ENCODE measurements at places on chromosomes 2 and 18.

GRCh38 chr18:21700528-21701075 is 4.0 kb downstream of the ABHD3 start:
- no peak for DNase-seq

- DNase-seq, result no peak
Measured at GRCh38 chr2:198692907-198693510, 764.7 kb downstream of the SATB2 start.

DNA sequence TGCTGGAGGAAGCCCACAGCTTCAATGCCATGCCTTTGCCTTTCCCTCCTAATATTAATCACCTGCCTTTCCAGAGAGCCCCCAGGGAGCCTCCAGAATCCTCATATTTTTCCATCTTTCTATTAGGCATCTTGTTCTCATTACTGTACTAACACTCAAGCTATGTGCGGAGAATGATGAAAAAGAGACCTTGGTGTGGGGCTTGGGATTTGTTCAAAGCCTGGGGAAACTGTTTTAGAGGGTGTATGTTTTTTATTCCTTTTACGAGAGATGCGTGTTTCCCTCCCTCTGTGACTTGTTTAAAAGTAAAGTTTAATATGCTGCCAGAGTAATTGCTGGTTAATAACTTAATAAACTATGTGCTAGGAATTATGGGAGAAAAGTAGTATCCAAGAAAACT is 102.4 kb upstream of the ZFP36L2 start:
- DNase-seq, result no peak

- no peak for DNase-seq
Measured at GRCh38 chr2:109226128-109226527, 97.1 kb downstream of the SH3RF3 start.

- DNase-seq, result peak; percentile 52
Measured at GRCh38 chr2:48175254-48175653, 269.0 kb upstream of the FBXO11 start.

- DNase-seq, result peak; percentile 74
Measured at GRCh38 chr2:30072250-30072842, 74.5 kb upstream of the YPEL5 start.

DNA sequence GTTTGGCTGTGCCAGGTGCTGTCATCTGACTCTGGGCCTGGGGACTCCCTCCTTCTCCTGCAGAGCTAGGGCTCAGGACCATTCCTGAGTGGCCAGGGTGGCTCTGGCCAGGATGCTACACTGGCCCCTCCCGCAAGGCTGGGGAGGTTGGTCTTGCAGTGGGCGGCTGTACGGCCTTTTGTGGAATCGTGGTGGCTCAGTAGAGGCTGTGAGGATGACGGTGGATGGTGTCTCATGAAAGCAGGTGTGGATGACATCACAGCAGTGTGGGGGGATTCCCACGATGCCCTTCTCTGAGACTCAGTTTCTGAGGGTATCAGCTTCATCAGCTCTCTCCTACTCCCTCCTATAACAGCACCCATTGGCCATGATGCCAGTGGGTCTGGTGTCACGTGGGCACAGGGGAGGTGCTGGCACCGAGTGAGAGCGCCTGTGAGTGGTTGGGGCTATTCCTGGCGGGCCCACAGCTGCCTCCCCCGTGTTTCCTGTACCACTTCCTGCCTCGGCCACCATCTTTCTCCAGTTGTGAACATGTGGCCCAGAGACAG is 144.2 kb upstream of the HDAC4 start:
- no peak for DNase-seq

GRCh38 chr2:97693476-97693875 is 19.9 kb upstream of the ZAP70 start:
- DNase-seq, result peak; percentile 23

GRCh38 chr2:174873471-174873870 is 109.2 kb upstream of the CHRNA1 start:
- no peak for DNase-seq

- no peak for DNase-seq
Measured at GRCh38 chr2:187709065-187709464, 154.8 kb upstream of the TFPI start.

- DNase-seq, result no peak
Measured at GRCh38 chr2:8252997-8253694, 428.7 kb upstream of the ID2 start.

- DNase-seq, result no peak
Measured at GRCh38 chr2:156156580-156156979, 175.9 kb downstream of the NR4A2 start.

DNA sequence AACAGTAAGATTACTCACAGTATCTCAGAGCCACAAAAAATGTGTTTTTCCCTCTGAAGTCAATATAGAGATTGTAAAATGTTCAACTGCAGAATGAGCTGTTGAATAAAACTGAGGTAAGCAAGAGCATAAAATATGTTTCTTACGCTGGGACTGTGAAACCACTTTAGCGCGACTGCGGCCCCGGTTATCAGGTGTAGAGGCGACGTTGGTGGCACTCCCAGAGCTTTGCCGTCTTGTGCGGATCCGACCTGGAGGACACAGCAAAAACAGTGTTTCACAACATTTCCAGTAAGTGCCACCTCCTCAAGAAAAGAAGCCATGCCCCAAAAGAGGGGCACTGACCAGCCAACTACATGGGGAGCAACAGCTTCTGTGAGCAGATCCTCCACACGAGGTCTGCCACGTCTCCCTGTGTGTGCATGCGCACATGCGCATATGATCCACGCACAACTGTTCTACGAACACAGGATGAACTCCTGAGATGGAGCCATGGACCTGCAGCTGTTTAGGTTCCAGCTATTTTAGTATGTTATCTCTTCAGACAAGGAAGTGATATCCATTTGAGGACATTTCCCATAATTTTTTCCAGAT is 100.7 kb upstream of the RNU4ATAC start:
- no peak for DNase-seq

GRCh38 chr2:140436936-140437335 is 1656.7 kb upstream of the NXPH2 start:
- DNase-seq, result no peak

DNA sequence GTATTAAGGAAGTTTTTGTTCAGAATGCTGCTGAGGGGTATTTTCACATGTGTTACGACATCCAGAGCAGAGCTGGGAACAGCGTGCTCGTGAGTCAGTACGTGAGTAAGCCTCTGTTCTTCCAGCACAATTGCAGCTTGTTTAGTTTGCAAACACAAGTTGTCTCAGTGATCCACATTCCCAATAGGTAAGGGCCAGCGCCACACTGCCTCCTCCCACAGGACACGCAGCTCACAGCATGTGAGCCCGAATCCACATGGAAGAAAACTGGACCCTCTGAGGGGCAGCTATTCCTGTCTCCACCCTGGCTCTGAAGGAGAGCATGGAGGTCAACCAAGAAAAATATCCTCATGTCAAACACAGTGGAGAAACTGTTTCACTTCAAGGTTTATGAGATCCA is 173.9 kb upstream of the PID1 start:
- peak; percentile 100 for DNase-seq

DNA sequence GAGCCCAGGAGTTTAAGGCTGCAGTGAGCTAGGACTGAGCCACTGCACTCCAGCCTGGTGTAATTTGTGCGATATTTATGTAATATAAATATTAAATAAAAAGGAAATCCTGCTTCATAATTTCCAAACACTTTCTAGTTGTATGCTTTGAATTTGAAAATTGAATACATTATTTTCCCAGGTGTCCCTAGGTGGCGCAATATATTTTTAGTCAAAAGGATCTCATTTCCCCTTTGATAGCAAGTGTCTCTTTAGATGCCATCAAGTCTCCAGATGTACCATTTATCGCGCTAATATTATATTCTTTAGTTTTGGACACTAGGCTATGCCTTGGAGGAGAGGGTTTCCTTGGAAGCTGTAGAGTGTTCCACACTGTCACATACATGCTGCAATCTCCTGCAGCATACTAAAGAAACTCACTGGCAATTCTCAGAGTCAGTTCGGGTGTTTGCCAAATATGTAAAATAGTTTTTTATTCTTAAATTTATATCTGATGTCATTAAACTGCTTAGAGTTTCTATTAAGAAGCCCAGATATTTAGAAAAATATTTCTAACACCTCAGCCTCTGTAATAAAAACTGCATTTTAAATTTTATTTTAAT is 5.6 kb upstream of the WDR7 start:
- no peak for DNase-seq

DNA sequence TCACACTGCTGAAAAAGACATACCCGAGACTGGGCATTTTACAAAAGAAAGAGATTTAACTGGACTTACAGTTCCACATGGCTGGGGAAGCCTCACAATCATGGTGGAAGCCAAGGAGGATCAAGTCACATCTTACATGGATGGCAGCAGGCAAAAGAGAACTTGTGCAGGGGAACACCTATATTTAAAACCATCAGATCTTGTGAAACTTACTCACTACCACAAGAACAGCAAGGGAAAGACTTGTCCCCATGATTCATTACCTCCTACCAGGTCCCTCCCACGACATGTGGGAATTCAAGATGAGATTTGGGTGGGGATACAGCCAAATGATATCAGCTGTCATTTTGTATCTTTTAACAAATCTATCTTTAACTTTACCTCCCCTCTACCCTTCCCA is 251.1 kb upstream of the RASGRP3 start:
- peak; percentile 55 for DNase-seq

DNA sequence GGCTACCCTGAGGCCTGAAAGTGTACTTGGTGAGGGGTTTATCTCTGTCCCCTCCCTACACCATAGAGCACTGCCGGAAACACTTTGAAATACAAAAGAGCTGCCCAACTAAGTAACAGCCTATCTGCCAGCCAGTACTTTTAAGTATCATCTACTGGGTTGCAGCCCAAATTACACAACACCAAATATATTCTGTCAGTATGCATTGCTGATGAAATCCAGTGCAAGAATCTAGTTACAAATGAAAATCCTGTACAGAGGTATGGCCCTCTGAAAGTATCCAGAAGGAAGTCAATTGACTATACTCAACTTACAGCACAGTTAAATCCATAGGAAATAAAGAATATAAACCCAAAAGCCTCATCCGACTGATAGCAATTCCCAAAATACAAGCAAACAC is 280.8 kb downstream of the CCDC85A start:
- DNase-seq, result no peak

DNA sequence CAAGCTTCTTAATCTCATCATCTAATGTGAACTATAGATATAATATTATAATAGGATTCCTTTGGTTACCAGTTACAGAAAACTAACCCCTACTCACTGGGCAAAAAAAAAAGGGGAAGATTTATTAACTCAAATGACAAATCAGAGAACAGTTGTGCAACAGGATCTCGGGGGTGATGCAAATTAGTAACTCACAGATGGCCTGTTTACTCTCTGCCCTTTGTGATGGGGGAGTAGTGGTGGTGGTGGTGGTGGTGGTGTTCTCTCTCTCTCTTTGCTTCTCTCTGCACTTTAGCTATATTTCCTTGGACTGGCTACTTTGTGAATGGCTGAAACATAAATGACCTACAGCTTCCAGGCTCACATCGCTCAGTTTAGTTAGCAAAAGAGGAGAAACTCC is 59.0 kb downstream of the TMEM247 start:
- DNase-seq, result peak; percentile 85

GRCh38 chr2:219172231-219173154 is 2.7 kb upstream of the SLC23A3 start:
- DNase-seq, result no peak

DNA sequence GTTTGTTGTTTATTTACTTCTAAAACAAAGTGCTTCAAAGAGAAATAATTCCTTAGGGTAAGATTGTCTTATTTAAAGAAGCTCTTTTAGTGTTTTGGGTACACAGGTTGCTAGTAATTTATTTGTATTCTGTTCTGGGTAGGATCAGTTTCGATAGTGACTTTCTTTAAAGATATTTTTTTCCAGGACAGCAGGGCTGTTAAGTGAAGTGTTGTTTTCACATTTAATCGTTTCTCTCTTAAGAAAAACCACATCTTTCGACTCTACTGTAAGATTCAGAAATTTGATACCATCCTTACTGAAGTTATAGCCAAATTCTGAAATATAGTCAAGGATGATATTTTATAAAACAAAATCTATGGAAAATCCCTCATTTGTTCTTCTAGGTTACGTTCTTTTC is 17.8 kb downstream of the TNFRSF11A start:
- DNase-seq, result no peak

GRCh38 chr18:340044-340443 is 72.2 kb upstream of the THOC1 start:
- DNase-seq, result no peak

DNA sequence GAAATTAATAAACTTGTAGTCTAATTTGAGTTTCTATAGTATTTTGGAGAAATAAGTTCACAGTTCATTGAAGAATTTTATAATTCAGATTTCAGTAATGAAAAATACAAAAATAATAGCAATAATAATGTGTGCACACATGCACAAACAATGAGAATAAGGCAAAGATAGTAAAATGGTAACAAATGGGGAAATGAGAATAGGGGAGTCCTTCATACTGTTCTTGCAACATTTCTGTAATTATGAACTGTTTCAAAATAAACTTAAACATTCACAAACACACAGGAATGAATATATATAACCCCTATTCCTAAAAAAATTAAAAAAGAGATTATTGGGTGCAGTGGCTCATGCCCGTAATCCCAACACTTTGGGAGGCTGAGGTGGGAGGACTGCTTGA is 63.9 kb downstream of the SPRED2 start:
- no peak for DNase-seq

DNA sequence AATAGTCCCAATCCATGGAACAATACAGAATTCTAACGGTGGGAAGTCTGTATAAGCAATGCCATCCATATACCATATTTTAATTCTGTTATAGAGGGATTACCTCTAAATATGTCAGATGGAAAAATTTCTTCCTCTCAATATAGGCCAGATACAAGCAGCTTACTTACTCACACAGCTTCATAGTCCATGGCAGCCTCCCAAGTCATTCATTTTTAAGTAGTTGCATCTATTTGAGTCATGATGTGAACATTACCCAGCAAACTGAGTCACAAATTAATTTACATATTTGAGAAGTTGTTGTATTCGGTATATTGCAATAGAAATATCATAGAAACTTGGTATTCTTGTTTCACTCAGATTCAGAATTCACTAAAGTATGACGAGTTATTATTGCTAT is 20.3 kb downstream of the TBR1 start:
- DNase-seq, result peak; percentile 93

- peak; percentile 50 for DNase-seq
Measured at GRCh38 chr2:216551234-216552068, 52.8 kb downstream of the RPL37A start.

DNA sequence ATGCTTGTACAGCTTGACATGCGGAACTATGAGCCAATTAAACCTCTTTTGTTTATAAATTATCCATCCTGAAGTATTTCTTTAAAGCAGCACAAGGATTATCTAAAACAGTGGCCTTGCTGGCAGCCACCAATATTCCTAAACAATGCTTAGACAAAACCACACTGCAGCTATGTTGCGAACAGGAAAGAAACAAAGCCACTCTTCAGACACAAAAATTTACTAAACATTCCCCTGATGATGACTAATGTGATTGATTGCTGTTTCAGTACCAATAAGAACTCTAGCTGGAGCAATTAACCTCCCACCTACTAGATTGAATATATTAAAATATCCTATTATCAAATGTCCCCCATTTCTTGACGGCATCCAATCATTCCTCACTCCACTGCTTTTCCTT is 325.8 kb upstream of the REG3G start:
- DNase-seq, result no peak

- peak; percentile 30 for DNase-seq
Measured at GRCh38 chr2:216302981-216303676, 69.2 kb downstream of the MARCHF4 start.
